HFFc6 (cell line): ENCODE measurements at places on chromosomes 1 and 21. TPM values are rescaled to one million over a fixed set of nuclear protein-coding genes. Genes with fewer than 3 reads are reported as not detected.

GRCh38 chr1:75542818-75543570 lies 67.9 kb downstream of the SLC44A5 start:
- no peak for DNase-seq

GRCh38 chr1:111509997-111510375 lies 6.6 kb upstream of the ADORA3 start:
- no peak for DNase-seq

DNA sequence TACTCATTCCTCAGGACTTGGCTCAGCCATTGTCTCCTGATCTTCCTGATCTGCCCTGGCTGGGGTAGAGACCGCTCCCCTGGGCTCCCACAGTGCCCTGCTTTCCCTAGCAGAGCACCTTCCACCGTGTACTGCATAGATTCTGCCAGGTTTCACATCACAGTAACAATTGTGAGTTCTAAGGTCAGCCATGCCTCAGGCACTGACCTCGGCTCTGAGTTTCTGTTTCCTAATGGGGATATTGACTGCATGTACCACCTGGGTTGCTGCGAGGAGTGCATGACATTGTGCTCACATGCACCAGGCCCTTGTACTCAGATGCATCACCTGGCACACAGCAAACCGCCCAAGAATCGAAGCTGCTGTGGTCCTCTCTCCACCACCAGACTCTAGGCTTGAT lies 46.0 kb downstream of the HSPG2 start:
- no peak for DNase-seq

GRCh38 chr21:44483288-44484237 lies 28.3 kb downstream of the LRRC3 start:
- DNase-seq = no peak

DNA sequence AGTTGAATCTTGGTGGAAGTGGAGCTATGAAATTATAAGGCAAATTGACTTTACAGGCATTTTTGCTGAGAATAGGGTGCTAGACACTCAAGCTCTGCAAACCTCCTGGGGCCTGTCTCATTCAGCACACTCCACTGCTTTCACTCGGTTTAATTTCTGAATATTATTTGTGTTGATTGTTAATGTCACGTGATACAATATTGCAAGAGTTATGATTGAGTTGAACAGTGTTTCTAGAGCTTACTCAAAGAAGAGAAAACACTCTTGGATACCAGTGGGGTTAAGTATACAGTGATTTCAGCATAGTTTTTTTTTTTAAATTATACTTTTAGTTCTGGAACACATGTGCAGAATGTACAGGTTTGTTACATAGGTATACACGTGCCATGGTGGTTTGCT lies 49.7 kb downstream of the C21orf91 start:
- no peak for DNase-seq

DNA sequence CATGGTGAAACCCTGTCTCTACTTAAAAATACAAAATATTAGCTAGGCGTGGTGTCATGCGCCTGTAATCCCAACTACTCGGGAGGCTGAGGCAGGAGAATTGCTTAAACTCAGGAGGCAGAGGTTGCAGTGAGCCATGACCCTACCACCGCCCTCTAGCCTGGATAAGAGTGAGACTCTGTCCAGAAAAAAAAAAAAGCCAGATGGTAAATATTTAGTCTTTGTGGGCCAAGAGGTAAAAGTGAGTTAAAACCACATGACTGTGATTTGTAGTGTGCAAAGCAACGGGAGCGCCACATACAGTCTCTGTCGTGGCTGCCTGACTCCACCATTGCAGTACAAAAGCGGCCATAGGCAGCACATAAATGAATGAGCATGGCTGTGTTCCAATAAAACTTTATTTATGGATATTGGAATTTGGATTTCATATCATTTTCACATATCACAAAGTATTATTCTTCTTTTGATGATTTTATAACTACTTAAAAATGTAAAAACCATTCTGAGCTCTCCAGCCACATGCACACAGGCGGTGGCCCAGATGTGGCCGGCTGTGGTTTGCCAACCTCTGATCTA lies 51.8 kb upstream of the CASZ1 start:
- no peak for DNase-seq

GRCh38 chr1:112267206-112267605 lies 128.8 kb upstream of the CTTNBP2NL start:
- DNase-seq = no peak

DNA sequence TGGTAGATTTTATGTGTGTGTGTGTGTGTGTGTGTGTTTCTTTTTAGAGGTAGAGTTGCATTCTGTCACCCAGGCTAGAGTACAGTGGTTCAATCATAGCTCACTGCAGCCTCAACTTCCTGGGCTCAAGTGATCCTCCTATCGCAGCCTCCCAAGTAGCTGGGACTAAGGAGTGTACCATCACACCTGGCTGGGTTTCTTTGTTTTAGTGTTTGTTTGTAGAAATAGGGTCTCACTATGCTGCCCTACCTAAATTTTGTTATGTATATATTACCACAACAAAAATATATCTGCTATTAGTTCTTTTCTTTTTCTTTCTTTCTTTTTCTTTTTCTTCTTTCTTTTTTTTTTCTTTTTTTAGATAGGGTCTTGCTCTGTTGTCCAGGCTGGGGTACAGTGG lies 43.1 kb upstream of the CXADR start:
- no peak for DNase-seq

GRCh38 chr1:218772575-218772974 lies 401.1 kb upstream of the LYPLAL1 start:
- DNase-seq = peak; percentile 24

GRCh38 chr1:26169669-26170471 lies at the start of gene ZNF593:
Gene ZNF593 (plus strand): TSS chr1:26169908. CDS start chr1:26169984, 76 bp downstream.
- peak; percentile 84 for DNase-seq

DNA sequence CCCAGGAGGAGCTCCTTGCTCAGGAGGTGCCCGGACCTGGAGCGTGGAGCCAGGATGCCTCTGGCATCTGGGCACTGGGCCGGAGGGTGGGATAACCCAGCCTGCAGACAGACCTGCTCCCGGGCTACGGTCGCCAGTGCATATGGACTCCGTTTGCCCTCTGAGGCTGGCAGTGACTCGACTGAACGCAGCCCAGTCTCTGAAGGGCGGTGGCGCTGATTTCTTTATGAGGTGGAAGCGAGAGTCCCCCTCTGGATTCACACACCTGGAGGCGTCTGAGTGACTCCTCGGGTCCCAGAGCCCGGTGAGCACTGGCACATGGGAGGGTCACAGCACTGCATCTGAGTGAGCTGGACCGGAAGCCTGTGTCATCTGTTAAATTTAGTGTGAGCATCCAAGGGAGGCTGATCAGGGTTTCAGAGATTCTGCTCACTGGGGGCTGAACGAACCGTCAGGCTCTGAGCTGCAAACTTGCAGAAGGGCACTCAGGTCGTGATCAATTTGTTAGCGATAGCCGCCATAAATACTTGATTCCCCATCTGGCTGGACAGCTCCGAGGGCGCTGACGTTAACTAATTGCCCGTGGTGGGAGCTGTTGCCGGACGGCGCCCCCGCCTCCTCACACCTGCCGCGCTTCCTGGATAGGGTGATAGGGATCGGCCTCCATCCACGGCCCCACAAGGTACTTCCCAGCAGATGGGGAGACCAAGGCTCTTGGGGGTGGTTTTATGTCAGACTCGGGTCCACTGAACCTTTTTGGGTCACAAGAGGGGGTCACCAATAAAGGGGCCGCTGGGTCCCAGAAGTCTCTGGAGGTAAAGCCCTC lies 60.7 kb upstream of the TTC34 start:
- DNase-seq = no peak

DNA sequence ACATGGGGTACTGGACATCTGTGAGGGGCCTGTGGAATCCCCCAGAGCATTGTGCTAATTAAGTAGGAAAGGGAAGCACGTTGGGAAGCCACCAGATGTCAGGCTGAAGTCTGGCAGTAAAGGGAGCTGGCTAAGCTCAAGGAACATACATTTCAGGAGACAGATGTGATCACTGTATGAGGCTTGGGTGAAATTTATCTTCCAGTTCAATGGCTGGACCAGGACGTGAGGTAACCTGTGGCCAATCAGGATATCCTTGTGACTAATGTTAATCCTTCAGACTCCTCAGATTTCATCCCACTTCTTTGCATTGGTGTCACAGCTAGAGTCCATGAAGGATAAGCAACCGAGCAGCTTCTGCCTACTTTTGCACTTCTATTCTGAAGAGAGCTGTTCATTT lies 110.2 kb upstream of the APP start:
- no peak for DNase-seq

DNA sequence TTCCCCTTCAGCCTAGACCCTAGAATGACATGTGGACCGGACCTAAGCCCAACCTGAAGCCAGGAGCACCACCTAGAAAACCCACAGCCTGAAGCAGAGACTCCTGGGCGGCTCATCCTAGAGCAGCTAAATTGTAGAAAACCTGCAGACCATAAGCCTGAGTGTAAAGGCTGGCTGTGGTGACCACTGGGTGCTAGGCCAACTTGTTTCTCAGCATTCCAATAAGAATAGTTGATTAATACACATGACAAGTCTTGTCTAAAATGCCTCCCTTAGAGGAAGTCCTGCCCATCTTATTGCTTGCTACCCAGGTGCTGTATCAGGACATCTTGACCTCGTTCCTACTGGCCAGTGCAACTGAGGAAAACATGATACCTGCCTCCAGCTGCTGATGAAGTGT lies 23.3 kb upstream of the CASQ2 start:
- no peak for DNase-seq

- DNase-seq = no peak
These were observed 130.4 kb upstream of the ETS2 start for GRCh38 chr21:38675182-38675824.

DNA sequence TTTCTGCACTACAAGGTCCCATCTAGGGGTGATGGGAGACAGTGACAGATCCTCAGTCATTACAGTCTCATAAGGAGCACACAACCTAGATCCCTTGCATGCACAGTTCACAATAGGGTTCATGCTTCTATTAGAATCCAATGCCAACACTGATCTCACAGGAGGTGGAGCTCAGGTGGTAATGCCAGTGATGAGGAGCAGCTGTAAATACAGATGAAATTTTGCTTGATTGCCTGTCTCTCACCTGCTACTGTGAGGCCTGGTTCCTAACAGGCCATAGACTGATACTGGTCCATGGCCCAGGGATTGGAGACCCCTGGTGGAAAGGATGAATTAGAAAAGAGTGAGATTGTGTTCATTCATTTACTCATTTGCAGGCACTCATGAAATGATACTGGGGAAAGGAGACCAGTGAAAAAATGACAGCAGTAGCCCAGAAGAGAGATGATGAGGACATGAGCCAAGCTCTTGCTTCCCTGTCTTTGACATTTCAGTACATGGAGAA lies 251.6 kb upstream of the DUSP10 start:
- no peak for DNase-seq

DNA sequence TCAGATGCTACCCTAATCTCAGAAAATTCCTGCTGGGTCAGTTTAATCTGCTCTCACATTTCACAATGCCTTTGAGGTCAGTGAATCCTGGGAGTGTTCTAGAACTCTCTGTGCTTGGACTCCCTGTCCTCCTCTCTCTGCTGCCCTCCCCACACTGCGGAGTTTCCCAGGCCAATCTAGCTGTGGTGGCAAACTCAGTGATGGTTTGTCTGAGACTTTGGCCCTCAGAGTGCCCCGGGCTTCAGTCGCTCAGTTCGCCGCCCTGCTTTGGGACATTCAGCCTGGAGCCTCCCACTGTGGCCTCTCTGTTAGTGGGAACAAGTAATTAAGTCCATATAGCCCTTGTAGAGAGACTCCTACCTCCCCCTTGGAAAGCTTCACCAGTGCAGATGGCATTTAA lies 7.1 kb downstream of the C1orf226 start:
- no peak for DNase-seq

DNA sequence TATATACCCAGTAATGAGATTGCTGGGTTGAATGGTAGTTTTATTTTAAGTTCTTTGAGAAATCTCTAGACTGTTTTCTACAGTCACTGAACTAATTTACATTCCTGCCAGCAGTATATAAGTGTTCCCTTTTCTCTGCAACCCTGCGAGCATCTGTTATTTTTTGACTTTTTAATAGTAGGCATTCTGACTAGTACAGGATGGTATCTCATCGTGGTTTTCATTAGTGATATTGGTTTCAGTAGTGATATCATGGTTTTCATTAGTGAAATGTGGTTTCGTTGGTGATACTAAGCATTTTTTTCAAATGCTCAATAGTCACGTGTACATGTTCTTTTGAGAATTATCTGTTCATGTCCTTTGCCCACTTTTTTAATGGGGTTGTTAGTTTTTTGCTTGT lies 316.8 kb downstream of the PTBP2 start:
- peak; percentile 79 for DNase-seq

DNA sequence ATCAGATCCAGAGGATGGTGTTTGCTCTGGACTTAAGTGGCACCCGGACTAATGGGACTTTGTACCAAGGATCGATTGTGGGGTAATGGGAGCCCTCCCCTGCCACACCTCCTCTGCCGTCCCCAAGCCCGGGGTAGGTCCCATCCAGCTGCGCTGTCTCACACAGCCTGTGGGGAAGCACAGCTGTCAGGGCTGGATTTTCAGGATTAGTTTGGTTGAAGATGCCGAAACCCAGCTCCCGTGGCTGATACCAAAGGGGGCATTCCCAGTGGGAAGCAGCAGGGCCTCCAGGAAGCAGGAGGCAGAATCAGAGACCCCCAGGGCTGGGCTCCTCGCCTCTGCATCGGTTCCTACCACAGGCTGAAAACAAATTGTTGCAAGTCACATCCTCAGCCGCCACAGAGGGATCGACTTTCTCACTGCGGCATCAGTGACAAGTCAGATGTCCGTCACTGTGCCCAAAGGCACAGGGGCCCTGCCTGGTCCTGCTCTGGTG lies 59.7 kb downstream of the MATN1 start:
- no peak for DNase-seq

GRCh38 chr1:172144445-172145061 lies 275.9 kb upstream of the C1orf105 start:
- peak; percentile 95 for DNase-seq

DNA sequence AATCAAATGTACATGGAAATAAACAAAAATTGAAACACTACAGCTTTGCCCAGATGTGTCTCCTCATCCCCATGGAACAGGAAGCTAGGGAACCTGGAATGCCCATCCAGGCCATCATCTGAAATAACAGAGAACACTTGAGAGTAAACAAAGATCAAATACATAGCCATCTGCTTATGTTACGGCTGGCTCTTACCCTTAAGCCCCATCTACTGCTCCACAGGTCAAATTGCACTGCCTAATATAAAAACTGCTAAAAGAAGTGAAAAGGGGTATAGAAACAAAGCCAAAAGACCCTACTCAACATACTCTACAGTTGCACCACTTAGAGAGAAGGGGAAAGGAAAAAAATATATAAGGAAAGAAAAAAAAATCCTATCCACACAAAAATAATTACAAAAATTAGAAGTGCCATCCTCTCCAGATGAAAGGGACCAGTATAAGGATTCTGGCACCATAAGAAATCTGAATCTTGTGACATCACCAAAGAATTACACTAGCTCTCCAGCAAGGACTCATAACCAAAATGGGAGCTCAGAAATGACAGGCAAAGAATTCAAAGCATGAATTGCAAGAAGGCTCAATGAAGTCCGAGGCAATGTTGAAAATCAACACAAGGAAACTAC lies 26.9 kb downstream of the OR6Y1 start:
- DNase-seq = no peak

GRCh38 chr1:229714964-229715603 lies 89.0 kb downstream of the URB2 start:
- peak; percentile 27 for DNase-seq

The CLEC20A gene
- total RNA-seq = not detected in 3 replicates

The BACE2 gene
- 4.0 to 15.5 TPM (median 11.9 TPM) in 3 replicates for total RNA-seq

The SDC3 gene
- total RNA-seq = 52.5 to 60.5 TPM (median 52.6 TPM) in 3 replicates

The SPRR2G gene
- total RNA-seq = not detected in 3 replicates

The DCDC2B gene
- total RNA-seq = not detected in 3 replicates

The PPM1J gene
- 1.0 to 1.6 TPM (median 1.2 TPM) in 3 replicates for total RNA-seq

The KRTAP26-1 gene
- not detected in 2 replicates for total RNA-seq

The NRIP1 gene
- total RNA-seq = 41.7 to 54.8 TPM (median 46.2 TPM) in 3 replicates

The KCNH1 gene
- 0.90 to 1.3 TPM (median 1.1 TPM) in 3 replicates for total RNA-seq
